Right lobe of liver (tissue), 6 donors: ENCODE measurements at places on chromosomes 5 and 9.

- no peak for DNase-seq
Observed at GRCh38 chr9:113328045-113328782, 11.9 kb downstream of the WDR31 start.

DNA sequence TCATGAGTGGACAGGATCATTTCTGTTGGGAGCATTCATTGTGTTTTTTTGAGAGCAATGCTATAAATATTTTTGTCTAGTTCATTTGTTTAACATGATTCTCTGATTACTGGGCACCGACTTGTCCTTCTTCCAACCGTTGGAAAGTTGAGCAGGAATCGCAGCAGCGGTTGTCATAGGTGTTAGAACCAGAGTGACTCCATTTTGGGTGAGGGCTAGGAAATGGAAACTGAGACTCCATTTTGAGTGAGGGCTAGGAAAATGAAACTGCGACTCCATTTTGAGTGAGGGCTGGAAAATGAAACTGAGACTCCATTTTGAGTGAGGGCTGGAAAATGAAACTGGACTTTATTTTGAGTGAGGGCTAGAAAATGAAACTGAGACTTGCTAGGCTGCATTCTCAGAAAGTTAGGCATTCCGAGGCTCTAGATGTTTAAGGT, 100.6 kb downstream of the ICE1 start:
- no peak for DNase-seq

DNA sequence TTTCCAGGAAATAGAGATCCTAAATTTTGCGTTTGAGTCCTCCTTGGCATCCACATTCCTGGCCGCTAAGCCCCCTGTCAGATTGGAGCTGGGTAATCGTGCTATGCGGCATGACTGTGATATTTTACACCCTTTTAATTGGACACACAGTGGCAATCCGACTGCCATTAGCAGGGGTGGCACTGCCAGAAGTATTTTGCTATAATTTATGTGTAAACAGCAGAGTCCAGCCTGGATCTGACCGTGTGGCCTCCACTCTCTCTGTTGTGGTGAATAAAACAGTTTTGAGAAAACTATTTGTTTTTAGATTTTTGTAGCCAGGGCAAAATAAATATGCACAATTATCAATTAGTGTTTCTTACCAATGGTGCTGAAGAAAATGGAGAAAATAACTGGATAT, 281.0 kb upstream of the IRX2 start:
- DNase-seq, result no peak

DNA sequence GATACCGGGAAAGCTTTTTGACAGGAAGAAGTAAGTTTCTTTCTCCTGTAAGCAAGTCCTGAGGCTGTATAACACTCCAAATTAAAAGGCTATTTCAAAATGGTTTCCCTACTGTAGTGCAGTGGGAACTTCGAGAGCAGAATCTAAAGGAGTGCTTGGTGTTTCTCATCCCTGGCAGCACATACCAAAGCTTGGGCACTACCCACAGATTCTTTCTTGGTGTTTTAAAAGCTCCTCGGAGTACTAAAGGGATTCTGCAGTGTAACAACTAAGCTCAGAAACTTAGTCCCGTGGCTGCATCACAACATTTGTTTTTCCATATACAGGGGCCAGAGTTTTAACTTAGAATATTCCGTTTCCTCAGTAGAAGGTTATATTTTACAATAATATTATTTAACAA, 5.6 kb upstream of the APC start:
- DNase-seq, result no peak

GRCh38 chr9:86663905-86664304, 283.4 kb downstream of the GAS1 start:
- no peak for DNase-seq

GRCh38 chr9:137333016-137333671, 31.1 kb upstream of the NRARP start:
- DNase-seq, result no peak

DNA sequence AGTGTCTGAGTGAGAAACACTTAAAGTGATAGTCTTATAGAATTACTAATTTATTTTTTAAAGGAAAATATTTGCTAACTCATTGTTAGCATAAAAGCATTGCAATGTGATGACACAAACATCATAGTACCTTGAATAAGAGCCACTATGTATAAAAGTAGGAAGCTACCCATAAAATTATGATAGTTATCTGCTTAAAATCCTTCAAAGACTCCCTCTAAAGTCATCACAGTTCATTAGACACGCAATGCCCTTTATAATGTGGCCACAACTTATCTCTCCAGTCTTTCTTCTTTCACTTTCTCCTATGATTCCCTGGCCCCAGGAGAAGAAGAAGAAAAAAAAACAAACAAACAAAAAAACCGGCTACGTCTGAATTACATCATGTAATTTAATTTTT, 1144.0 kb upstream of the NUDT12 start:
- no peak for DNase-seq

DNA sequence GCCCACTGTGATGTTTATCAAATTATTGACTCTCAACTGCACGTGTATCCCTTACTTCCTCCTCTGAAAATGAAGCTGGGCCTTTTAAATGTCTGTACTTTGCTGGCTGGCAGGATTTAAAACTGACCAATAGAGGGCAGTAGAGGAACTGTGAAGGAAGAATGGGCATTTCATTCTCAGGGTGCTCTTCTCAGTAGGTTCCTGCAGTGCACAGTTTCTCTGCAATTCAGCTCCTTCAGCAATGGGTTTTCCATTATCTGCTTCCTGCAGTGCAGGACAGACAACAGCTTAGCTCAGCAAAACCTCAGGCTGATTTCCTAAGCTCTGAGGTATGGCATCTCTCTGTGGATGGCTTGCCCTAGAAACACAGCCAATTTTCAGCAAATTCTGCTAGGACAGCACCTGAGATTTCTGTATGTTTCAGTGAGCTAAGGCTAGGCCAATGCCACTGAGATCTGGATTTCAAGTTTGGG, 298.4 kb upstream of the PRDM9 start:
- no peak for DNase-seq
